Stimulated activated CD8-positive, alpha-beta memory T cell treated with anti-CD3 and anti-CD28 coated beads, Interleukin-4, amount 100 ng/mL, for 24 hours (primary cell): ENCODE measurements at places on chromosomes 7 and 10.

- DNase-seq, result no peak
Observed at GRCh38 chr7:123647106-123647730, 8.4 kb upstream of the LMOD2 start.

DNA sequence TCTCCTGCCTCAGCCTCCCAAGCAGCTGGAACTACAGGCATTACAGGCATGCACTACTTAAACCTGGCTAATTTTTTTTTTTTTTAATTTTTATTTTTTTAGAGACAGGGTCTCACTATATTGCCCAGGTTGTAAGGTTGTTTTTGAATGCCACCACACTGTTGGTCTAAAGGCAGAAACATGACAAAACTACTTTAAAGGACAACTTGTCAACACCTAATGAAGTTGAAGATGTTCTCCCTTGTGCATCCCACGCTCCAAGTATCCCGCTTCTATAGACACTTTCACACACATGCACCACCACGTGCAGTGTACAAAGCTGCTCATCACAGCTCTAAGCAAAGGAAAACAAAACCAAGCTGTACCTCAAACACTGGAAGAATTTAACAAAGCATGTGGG, 226.4 kb downstream of the FGFR2 start:
- DNase-seq, result no peak

DNA sequence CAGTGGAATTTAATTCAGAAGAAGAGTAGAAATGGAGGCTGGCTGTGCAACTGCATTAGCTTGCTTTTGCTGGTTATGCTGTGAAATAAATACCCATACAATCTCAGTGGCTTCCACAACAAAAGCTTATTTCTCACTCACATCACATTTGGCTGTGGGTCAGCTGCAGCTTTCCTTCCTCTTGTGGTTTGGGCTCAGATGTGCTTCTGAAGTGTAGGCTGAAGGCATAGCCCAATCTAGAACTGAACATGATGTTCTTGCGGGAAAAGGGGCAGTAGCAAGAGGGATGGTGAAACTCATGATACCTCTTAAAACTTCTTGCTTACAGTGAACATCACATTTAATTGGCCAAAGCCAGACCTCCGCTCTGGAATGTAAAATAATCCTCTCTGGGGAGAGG, 119.9 kb downstream of the HECW1 start:
- DNase-seq, result no peak

DNA sequence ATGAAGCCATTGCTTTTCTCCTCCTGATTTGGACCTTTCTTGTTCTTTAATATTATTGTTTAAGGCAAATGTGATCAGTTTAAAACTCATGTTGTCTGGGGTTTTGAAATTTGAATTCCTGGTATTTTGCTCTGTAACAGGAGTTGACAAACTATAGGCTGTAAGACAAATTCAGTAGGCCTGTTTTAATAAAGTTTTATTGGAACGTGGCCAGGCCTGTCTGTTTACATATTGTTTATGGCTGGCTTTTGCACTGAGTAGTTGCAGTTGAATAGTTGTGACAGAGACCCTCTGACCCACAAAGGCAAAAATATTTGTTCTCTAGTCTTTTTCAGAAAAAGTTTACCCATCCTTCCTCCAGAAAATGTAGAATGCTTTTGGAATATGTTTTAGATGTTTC, 29.8 kb downstream of the STARD3NL start:
- DNase-seq, result no peak

DNA sequence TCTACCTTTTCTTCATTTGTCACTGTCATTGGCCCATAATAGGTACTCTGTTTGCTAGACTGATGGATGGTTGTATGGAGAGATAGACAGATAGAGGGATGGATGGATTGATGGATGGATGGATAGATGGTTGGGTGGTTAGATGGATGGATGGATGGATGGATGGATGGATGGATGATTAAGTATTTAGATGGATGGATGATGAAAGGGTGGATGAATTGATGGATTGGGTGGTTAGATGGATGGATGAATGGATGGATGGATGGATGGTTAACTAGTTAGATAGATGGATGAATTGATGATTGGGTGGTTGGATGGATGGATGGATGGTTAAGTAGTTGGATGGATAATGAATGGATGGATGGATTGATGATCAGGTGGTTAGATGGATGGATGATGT, 334.7 kb upstream of the AUTS2 start:
- no peak for DNase-seq

DNA sequence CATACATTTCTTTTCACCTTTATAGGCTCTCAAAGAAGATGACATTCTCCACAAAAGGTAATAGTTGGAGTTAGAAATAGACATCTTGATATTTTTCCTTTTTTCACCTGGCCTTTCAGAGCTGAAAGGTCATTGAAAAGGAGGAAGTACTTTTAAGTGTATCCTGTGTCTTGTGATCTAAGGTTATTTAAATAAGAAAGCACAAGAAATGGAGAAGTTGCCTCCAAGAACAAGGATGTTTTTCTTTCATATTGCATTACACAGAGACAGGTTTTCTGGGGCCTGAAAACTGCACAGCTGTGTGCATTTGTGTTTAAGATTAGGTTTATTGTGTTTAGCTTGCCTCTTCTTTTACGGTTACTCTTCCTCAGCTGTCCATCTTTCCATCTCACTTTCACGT, 103.4 kb upstream of the SEMA3D start:
- no peak for DNase-seq
